ENCODE measurements at places on chromosomes 2 and 18. TPM values are rescaled to one million over a fixed set of nuclear protein-coding genes. Genes with fewer than 3 reads are reported as not detected.
A peak's percentile ranks its signal among the peaks of the same experiment; 100 is the strongest.

Gene DSC2
- total RNA-seq: 49.0 TPM

Gene RAB6D
- total RNA-seq: not detected

GRCh38 chr2:159684796-159685195 is 27.5 kb upstream of the MARCHF7 start:
- DNase-seq: peak; percentile 87

DNA sequence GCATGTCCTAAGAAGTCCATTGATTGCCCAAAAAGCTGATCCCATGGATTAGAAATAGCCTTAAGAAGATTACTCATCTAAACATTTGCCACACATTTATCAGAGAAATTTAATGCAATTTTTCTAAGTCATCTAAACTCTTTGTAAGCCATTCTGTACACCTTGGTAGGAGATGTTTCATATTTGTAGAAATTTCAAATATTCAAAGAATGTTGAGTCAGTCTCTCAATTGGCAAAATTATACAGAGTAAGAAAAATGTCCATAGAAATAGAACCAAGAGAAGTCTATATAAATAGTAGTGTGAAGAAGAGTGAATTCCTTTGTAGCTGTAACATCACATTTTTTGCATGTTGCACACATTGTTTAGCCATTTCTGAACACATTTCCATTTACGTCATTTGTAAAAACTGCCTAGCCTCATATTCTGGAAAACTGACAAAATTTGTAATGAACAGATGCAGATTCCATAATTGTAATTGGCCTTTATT is 128.6 kb downstream of the MSTN start:
- DNase-seq: peak; percentile 61

Gene SPATS2L
- 56.3 TPM for total RNA-seq

GRCh38 chr2:212489719-212490346 is 48.8 kb downstream of the ERBB4 start:
- DNase-seq: peak; percentile 8

Data from bronchial epithelial cell (primary cell).